Skeletal muscle cell (primary cell): ENCODE measurements at places on chromosomes 3 and 15.

DNA sequence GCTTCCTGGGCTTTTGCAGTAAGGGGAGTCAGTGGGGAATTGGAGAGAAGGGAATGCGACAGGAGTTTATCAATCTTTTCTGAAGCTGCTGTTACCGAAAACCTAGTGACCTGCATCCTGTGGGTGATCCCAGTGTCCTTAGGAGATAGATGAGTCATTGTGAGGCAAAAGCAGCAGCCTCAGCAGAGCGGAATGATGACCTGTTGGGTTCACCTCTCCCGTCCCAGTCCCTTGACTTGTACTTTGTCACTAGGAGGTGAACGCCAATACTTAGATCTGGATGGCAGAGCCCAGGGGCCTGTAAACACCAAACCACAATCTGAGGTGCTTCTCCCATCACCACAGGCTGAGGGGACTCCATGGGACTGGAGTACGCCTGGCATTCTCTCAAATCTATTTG, 17.9 kb downstream of the CDAN1 start:
- DNase-seq, result no peak

GRCh38 chr15:100767001-100767825, 112.4 kb upstream of the ALDH1A3 start:
- DNase-seq, result no peak

- no peak for DNase-seq
Observed at GRCh38 chr3:156024904-156025533, 95.4 kb upstream of the KCNAB1 start.

- DNase-seq, result no peak
Observed at GRCh38 chr3:15794842-15795650, 2.7 kb downstream of the ANKRD28 start.
